T follicular helper cell (primary cell): ENCODE measurements at places on chromosomes 4 and X.
A peak's percentile ranks its signal among the peaks of the same experiment; 100 is the strongest.

DNA sequence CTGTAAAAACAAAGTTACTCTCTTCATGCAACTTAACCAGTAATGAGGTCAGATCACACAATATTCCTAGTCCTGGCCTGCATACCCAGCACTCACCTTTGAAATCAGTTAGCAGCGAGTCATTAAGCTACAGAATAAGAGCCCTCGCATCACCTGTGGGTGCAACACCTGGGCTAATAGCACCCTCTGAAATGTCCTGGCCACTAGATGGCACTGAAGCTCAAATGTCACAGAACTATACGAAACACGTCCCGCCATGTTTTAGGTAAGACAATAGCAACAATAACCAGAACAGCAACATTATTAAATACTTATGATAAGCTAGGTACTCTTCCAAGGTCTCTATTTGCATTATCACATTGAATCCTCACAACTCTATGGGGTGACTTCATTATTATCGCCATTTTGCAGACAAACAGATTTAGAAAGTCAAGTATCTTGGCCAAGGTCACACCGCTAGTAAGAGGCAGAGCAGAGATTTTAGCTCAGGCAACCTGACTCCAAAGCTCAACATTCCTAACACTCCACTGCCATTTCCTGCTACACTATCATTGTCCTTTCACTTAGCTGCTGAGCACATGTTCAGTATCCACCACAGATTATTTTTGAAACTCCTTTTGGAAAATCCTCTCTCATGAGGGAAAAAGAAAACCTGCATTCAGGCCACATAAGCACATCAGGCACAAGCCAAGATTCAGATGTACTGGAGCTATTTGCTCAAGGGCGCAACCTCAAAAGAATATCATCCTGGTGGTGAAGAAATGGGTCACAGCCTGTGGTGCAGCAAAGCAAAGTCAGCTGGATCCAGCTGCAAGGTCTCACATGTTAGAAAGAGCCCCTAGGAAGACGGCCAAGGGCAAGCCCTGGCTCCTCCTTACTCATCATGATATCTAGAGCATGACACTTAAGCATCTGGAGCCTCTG is 59.5 kb upstream of the KDR start:
- DNase-seq = peak; percentile 6

- no peak for DNase-seq
Measured at GRCh38 chrX:94830717-94831116, 1156.7 kb downstream of the FAM133A start.

DNA sequence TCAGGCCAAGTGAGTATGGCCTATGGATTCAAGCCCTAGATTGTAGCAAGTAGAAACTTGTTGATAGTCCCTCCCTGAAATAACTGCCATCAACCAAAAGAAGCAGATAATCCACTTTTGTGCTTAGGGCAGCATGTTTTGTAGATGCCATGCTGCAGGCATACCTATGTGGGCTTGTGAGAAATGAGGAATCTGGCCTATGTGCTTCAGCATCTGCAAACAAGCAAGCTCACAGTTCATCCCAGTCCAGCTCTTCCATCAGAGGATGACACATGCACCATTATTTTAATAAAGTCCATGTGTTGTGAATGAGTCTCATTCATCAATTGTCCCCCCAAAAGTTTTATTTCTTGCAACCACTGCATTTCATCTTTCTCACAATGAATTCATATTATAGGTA is 421.9 kb upstream of the DIPK2B start:
- no peak for DNase-seq

GRCh38 chr4:150037251-150037856 is 40.9 kb upstream of the DCLK2 start:
- no peak for DNase-seq

GRCh38 chrX:133185938-133186337 is 32.2 kb downstream of the TFDP3 start:
- DNase-seq = no peak
